Esophagus mucosa (tissue), 1 donor: ENCODE measurements at places on chromosomes 6 and 20. TPM values are rescaled to one million over a fixed set of nuclear protein-coding genes. Genes with fewer than 3 reads are reported as not detected.

The JPH2 gene
- total RNA-seq = 1.0 TPM

The GNMT gene
- not detected for total RNA-seq

The IPCEF1 gene
- total RNA-seq = 1.8 TPM

GRCh38 chr20:23308024-23308423 is 42.6 kb upstream of the NXT1 start:
- ATAC-seq = no peak

DNA sequence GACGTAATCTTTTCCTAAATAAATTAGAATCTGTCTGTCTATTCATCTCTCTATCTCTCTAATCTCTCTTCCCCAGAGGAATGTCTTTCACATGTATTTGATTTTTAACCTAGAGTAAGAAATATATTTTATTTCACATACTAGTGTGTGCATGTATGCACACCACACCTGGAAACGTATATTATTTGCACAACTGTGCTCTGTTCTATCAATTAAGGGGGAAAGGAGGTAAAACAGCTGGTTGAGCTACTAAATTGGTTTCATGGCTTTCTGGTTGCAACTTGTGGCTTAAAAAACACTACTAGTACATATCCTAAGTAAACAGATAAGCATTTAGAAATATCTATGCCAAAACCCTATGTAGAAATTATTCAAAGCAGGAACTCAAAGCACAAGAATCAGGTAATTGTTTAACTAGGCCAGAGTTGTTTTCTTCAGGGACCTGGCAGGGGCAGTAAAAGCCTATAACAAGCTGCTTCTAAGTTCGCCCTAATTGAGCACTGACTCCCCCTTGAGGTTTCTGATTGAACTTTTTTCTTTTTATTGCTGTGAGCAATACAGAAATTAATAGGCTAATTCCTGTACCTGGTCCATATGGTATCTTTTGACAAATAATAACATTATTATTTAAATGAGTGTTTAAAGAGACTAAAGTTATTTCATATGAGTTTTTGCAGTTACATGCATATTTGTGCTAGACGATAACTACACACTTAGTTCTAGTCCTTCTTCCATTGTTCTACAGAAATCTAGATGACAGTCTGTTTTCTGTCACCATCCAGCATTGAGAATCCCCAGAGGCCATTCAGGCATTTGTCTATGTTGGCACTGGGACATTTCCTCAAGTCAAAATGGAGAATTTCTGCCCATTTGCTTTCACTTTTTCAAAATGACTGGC is 88.6 kb downstream of the MCHR2 start:
- no peak for ATAC-seq
